ENCODE measurements at places on chromosomes 1 and 21.
A peak's percentile ranks its signal among the peaks of the same experiment; 100 is the strongest.

GRCh38 chr1:201459775-201460174, 9.2 kb downstream of the PHLDA3 start:
- DNase-seq = no peak

DNA sequence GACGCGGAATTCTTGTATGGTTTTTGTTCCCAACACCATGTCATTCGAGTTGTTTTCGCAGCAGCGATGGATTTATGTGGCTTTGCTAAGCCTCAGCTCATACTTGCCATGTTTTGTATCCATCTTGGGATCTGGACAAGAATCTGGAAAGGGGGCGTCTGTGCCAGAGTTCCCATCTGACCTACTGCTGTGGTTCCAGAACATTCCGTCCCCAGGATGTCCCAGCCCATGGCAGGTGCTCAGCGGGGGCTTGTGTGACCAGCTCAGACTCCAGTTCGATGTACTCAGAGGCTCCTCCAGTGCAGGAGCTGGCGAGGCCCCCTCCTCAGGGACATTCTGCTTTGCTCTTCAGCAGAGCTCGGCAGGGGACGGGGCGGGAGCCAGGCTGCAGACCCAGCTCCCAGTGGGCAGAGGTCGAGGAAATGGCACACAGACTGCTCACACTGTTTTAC, 24.0 kb upstream of the ADARB1 start:
- DNase-seq = no peak

- DNase-seq = no peak
Measured at GRCh38 chr1:54795841-54796468, 5.2 kb downstream of the TTC22 start.

GRCh38 chr1:51284487-51284954, 45.8 kb downstream of the TTC39A start:
- peak; percentile 95 for DNase-seq

- no peak for DNase-seq
Measured at GRCh38 chr1:29414086-29414485, 177.8 kb downstream of the PTPRU start.

GRCh38 chr1:18045621-18046020, 62.0 kb upstream of the IGSF21 start:
- DNase-seq = no peak

DNA sequence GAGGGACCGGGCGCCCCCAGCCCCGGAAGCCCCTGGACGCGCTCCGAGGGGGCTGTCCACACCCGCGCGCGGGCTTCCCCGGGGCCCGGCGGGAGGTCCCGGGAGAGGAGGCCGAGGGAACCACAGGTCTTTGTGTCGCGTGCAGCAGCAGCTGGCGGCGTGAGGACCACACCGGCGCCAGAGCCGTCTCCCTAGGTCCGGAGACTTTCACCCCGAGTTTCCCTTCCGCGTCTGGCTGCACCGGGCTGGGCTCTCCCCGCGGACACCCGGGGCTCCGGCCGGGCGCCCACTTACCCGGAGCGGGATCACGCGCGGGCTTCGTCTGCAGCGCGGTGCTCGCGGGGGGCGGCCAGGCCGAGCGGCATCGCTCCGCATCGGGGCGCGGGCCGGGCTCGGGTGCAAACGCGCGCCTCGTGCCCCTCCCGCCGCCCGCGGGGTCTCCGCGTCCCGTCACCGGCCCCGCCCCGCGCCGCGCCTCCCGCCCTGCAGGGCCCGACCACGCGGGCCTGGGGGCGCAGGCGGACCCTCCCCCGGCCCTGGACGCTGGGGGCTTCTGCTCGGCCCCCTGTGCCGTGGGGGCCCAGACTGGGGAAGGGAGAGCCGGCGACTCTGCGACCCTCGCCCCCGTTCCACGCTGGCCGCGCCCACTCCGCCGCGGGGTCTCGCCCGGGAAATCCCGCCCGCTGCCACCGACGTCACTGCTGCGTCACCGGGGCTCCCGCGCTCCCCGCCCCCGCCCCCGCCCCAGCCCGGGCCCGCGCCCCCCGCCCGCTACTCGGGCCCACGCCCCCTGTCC, at the start of gene GNG4:
TSS of gene GNG4 (minus strand) at position 417 of the 796 bp plus-strand sequence. CDS start 65,946 bp downstream, outside the sequence.
- DNase-seq = no peak

GRCh38 chr1:19418503-19418971, 66.8 kb downstream of the CAPZB start:
- DNase-seq = no peak

GRCh38 chr1:16905868-16906702, 10.3 kb downstream of the RNU1-2 start:
- no peak for DNase-seq

GRCh38 chr1:59375321-59376220, 78.7 kb downstream of the FGGY start:
- no peak for DNase-seq

DNA sequence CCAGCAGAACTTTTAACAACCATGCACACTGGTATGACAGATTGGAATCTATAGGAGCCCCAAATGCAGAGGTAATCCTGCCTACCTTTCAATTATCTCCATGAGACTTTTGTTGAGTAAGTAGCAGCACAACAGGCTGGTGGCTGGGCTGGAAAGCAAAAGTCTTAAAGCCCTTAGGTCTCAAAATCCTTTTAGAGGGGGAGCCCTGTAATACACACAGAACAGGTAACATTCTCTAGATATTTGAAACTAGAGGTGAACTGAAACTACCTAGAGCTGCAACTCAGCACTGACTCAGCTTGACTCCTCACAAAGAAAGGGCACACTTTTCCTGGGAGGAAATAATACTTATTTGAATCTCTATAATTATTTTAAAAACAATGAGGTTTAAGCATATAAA, 71.5 kb downstream of the CLCA4 start:
- no peak for DNase-seq

GRCh38 chr1:218917656-218918055, 256.0 kb upstream of the LYPLAL1 start:
- DNase-seq = no peak

- DNase-seq = no peak
Measured at GRCh38 chr21:18542081-18542480, 138.5 kb upstream of the TMPRSS15 start.
